AG09309 (cell line): ENCODE measurements at places on chromosomes 3 and 15.

DNA sequence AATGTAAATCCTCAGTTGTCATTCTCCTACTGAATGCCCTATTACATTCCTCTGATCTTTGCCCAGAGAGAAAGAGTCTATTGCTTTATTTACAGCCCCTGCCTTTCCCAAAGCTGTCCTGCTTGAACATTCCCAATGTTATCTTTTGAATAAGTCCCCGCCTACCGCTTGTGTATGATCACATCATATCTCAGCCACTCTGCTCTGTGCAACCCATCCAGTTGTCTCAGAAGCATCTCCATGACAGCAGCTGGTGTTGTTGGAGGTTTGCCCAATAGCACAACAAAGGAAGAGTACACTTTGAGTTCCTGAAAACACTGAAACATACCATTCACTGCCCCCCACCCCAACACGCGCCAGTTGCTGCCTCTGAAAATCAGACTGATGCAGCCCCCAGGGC is 22.0 kb upstream of the FAM3D start:
- no peak for DNase-seq

DNA sequence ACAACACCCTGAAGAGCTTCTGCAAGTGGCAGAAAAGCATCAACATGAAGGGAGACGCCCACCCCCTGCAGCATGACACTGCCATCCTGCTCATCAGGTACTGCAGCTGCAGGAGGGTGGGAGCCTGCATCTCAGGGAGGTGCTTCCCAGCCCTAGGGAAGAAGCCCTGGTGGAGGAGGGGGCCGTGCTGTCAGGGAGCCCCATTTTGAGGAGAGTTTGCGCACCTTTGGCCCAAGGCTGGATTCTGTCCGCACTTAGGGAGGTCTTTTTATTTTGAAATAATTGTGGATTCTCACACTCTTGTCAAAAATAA is 42.1 kb downstream of the SAXO2 start:
- no peak for DNase-seq

- no peak for DNase-seq
Observed at GRCh38 chr3:111373239-111373638, 168.8 kb upstream of the CD96 start.

- DNase-seq, result no peak
Observed at GRCh38 chr3:143595456-143596077, 252.7 kb downstream of the SLC9A9 start.

- no peak for DNase-seq
Observed at GRCh38 chr15:44662478-44663409, 718 bp downstream of the SPG11 start.

DNA sequence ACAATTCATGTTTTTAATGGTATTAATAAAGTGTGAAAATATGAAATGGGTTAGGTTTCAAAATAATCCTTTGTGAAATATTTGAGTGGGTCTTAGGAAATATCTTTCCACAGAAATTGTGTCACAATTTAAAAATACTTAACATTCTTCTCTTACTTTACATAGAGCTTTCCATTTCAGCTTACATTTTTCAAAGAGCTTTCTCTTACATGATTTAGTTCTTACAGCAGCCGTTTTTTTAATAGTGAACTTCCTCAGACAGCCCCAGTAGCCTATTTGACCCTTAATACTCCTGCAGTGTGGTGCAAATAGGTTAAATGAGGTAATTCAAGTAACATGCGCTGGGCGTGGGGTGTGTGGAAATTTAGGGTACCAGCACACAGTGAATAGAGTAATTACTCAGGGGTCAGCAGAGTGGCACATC is 21.8 kb downstream of the P2RY12 start:
- no peak for DNase-seq

GRCh38 chr3:130084436-130084980 is 2.9 kb downstream of the ALG1L2 start:
- no peak for DNase-seq

DNA sequence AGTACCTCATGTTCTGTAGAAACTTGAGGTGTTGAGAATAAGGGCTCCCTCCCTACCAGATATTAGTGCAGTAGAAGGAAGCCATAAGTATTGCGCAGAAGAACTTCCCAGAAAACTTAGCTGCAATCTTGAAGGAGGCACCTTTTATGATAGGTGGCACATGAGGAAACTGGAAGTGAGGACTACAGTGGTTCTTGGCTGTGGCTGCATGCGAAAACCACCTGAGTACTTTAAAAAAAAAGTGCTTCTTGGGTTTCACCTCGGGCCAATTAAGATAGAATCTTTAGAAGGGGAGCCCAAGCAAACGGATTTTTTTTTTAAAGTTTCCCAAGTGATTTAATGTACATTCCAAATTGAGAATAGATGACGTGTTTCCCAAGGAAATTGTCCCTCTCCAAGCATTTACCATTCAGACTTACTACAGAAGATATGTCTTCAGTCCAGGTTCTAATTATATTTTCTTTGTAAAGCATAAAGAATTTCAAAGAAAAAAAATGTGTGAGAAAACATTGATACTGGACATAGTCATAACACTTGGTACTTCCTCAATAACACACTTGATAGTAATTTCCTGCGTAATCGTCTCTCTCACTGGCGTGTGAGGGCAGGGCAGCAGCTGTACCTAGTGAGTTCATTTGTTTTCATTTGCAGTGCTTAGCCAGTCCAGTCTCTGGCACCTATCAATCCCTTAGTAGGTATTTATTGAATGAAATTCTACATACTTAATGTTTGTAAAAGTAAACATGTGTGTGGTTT is 12.3 kb upstream of the NR1I2 start:
- DNase-seq, result no peak

GRCh38 chr15:62848632-62849050 is 193.9 kb upstream of the TPM1 start:
- no peak for DNase-seq

DNA sequence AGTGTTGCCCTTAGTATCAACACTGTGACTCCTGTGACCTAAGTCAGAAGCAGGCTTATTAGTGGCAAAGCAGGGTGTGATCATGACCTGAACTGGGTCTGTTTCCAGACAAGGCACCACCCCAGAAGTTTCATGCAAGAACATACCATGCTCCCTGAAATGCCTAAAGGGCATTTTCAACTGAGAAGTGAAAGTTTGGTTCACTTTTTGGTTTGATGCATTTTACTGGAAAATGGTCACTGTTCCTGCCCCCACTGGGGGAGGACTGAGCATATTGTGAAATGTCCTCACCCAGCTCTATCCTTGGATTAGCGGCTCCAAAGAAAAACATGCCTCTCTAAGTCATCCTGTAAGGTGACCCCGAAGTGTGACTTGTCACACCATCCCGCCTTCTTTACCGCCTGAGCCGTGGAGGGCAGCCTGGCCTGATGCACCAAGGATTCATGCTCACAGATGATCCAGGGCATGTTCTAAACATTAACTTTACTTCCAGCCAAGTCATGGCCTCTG is 3.1 kb upstream of the FAM240A start:
- DNase-seq, result no peak

DNA sequence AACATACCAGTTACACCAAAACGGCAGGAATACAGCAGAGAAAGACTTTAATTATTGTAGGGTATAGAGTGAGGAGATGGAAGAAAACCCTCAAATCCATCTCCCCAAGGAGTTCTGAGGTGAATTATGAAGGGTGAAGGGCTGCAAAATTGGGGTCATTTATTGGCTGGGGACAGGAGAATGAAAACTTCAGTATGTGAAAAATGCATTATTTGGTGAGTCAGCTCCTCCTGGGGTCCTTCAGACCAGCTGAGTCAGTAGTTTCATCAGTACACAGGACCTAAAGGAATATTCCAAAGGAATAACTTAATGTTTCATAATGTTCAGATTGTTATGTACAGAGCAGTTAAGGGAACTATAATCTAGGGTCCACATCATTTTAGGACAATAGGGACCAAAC is 566.0 kb downstream of the GBE1 start:
- no peak for DNase-seq

- DNase-seq, result no peak
Observed at GRCh38 chr3:106088304-106088703, 219.5 kb upstream of the CBLB start.

DNA sequence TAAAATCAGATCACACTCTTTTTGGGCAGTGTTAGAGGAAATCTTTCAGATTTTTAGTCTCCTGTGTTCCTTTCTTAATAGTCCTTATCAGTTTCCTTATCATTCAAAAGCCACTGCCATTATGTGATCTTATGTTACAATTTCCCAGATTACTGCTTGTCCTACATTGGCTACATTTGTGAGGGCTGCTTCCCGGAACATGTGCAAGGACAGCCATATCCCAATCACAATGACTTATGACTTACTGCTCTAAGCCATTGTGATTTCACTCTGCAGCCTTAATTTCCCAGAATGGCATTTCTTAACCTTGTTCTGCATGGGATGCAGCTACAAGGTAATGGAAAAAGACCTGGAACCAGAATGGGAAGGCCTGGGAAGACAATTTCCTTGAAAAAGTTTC is 125.1 kb upstream of the PPP2R3A start:
- no peak for DNase-seq

GRCh38 chr3:184380185-184380626 is 352 bp downstream of the CHRD start:
- no peak for DNase-seq

GRCh38 chr3:169118666-169119370 is 544.7 kb downstream of the MECOM start:
- DNase-seq, result no peak

DNA sequence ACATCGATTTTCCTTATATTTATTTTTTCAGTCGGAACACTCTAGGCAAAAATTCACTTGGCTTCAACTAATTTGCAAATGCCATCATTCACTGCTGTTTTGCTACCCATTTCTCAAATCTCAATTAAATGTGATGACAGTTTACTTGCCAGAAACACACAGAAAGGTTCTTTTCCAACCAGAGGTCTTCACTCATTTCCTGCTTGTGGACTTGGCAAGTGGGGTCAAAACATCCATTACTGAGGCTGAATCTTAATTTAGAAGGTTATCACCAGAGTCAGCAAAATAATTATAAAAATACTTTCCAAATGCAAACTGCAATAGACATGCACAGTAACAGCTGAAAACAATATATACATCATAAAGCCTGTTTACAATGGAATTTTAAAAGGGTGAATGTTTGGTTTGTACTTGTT is 625.4 kb upstream of the TBL1XR1 start:
- DNase-seq, result no peak

GRCh38 chr15:62306851-62307504 is 141.9 kb upstream of the C2CD4B start:
- DNase-seq, result peak; percentile 43

- no peak for DNase-seq
Observed at GRCh38 chr15:40927873-40928806, 1.0 kb upstream of the DLL4 start.

GRCh38 chr3:10507331-10507730 is 1.9 kb upstream of the ATP2B2 start:
- no peak for DNase-seq

DNA sequence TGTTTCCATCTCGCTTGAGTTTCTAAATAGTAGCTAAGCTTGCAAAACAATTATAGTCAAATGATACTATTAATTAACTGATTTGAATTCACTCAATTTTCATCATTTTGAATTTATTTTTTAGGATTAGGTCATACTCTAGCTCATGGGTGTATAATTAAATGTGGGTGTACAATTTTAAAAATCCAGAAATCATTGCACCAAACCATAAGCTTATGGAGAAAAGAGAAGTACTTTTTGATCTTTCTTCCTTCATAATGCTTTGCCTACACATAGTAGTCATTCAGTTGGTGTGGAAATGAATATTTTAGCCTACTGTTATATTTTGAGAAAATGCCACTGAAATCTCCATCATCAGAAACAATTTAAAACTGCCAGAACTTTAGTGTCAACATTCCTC is 175.1 kb downstream of the CD47 start:
- no peak for DNase-seq

GRCh38 chr15:29925227-29926082 is 103.2 kb upstream of the TJP1 start:
- peak; percentile 44 for DNase-seq

DNA sequence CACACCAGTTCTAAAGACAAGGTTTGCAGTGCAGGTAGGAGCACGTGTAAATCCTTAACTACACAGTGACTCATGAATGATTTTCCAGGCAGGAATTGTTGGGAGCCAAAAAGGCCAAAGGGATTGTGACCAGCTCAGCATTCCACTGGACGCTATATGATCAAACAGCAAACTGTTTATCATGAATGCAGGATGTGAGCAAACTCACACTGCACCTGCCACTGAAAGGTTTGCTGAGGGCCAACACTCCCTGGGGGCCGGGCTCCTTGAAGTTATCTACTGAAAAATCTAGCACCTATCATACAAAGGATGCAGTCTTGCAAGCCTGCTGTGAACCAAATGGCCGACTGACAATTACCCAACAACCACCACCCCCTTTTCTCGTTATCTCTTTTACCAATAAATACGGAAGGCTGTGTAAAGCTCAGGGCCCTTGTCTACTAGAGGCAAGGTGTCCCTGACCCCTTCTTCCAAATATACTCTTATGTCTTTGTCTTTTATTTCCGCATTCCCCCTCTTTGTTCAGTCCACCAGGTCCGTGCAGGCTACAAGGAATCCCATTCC is 11.5 kb upstream of the DNASE1L3 start:
- no peak for DNase-seq

- no peak for DNase-seq
Observed at GRCh38 chr3:164200053-164200823, 878.1 kb downstream of the SI start.
